ENCODE measurements at places on chromosomes 5 and 9.
A peak's percentile ranks its signal among the peaks of the same experiment; 100 is the strongest.

DNA sequence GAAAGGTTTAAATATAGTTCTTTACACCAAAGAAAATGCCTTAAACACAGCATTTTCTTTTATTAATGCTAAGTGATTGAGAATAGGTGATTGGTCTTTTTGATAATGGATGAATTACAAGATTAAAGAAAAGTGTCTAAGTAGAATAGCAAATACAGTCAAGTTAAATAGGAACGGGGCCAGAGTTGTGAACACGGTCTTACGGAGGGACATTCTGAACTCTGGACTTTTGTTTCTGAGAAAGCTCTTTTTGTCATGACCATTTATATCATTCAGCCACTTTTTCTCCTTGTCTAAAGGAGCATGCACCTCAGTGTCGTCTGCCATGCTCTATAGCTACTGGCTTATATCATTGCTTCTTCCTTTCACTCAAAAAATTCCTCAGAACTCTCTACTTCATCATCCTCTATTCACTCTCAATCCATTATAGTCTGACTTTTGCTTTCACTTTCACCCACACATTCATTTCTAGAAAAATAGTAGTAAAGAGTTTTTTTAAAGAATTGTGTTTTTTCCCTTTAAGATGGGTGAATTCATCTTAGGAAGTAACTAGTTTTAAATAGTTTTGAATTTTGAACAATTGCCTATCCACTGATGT lies 263.0 kb upstream of the FBXL7 start:
- DNase-seq = no peak

DNA sequence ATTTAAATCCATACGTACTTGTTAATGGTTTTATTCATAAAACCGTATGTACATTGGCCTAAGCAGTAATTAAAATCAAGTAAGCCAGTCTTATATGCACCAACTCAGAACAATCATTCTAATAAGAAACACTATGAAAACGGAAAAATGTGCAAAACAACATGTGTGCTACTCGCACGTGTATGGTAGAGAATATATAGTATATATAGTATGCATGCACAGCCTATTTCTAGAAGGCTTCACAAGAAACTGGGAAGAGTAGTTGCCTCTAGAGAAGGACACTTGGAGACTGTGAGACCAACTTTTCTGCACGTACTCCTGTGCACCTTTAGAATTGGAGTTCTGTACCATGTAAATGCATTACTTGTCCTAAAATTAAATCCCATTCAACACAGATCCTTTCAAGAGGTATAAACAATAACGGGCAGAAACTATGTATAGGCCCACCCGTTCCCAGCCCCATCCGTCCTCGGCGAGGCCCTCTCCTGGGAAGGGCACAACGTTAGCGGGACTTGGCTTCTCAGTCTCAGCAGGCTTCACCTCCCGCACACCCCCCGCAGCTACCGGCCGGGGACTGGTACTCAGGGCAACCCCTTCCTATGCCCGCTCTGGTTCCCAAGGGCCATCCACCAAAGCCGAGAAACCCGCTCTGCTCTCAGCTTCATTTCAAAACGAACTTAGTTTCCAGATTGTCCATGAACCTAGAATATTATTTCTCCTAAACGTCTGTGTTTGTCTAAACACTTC lies 2.0 kb downstream of the CDC14B start:
- DNase-seq = no peak

- no peak for DNase-seq
Measured at GRCh38 chr9:18319918-18320445, 154.0 kb upstream of the ADAMTSL1 start.

GRCh38 chr9:137759117-137759516 lies 118.5 kb upstream of the CACNA1B start:
- DNase-seq = no peak

GRCh38 chr9:123544007-123544827 lies 188.2 kb downstream of the CRB2 start:
- DNase-seq = peak; percentile 42

GRCh38 chr9:2496934-2497333 lies 124.7 kb upstream of the VLDLR start:
- DNase-seq = no peak

- no peak for DNase-seq
Measured at GRCh38 chr5:178765753-178766300, 35.4 kb upstream of the ZNF354A start.

- DNase-seq = peak; percentile 20
Measured at GRCh38 chr5:82287625-82288024, 9.5 kb upstream of the RPS23 start.

GRCh38 chr5:35442885-35443639 lies 174.6 kb upstream of the SPEF2 start:
- peak; percentile 43 for DNase-seq

DNA sequence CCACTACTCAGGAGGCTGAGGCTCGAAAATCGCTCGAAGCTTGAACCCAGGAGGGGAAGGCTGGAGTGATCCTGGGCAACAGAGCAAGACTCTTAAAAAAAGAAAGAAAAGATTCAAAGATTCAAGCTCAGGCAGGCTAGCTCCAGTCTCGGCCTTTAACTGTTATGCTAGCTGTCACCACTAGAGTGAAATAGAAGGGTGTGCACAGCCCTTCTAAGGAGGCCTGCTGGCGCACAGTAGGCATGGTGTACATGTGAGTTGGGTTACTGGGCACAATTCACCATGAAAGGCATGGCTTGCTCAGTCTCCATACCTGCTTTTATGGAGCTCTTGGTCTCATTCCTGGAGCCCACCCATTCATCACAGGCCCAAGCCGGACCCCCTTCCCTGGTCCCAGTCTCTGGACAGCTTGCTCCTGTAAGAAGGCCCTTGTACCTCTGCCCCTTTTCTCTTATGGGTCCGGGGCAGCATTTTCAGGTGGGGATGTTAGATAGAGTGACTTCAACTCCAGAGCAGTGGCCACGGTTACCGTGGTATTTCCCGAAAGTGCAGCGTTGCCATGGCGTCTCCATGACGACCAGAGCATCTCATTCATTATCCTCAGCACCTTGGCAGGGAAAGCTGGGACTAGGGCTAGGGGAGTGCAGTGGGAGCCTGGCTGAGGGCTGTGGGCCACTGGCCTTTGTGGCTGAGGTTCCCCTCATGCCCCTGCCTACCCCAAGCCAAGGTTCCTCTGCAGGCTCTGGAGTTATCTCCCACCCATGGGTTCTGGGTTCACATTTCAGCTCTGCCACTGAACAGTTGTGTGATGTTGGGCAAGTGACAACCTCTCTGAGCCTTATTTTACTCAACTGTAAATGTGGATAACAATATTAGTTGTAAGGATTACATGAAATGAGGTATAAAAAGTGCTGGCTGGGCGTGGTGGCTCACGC lies 5.7 kb downstream of the NDST1 start:
- no peak for DNase-seq

DNA sequence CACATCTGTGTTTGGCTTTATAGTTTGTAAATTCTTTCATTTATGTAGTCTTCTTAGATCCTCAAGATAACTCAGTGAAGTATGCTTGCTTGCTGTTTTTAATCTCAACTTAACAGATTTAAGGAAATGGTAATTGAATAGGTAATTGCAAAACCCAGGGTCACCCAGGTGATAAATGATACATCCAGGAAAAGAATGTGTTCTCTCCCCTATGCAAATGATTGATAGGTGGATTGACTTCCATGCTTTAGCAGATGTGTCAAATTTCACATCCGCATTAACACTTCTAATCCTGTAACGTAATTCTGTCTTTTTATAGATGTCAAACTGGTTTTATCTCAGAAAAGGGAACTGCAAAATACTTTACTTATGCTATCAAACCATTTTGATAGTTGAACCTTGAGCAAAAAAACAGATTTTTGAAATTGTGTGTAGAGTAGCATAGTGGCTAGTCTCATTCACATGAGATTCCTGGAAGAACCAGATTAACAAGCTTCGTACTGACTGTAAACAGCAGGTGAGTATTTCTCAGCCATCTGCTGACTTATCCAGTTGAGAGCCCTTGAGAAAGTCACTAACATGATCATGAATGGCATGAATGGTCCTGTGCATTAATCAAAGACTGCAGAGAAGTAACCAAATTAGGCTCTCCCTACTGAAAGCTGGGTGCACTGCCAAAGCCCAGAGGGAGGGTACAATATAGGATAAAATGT lies 86.7 kb upstream of the PAM start:
- no peak for DNase-seq

- no peak for DNase-seq
Measured at GRCh38 chr5:95191330-95191729, 93.6 kb downstream of the MCTP1 start.

- DNase-seq = peak; percentile 76
Measured at GRCh38 chr9:115208501-115208900, 90.5 kb upstream of the TNC start.

GRCh38 chr9:105712297-105712696 lies 18.0 kb downstream of the TMEM38B start:
- no peak for DNase-seq

DNA sequence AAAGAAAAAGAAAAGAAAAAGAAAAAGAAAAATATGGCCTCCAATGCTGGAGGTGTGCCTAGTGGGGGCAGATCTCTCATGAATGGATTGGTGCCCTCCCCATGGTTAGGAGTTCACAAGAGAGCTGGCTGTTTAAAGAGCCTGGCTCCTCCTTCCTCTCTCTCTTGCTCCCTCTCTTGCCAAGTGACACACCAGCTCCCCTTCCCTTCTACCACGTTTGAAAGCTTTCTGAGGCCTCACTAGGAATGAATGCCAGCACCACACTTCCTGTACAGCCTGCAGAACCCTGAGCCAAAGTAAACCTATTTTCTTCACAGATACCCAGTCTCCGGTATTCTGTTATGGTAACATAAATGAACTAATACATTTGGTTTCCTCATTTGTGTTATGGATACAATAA lies 14.4 kb upstream of the GALNT10 start:
- peak; percentile 73 for DNase-seq

DNA sequence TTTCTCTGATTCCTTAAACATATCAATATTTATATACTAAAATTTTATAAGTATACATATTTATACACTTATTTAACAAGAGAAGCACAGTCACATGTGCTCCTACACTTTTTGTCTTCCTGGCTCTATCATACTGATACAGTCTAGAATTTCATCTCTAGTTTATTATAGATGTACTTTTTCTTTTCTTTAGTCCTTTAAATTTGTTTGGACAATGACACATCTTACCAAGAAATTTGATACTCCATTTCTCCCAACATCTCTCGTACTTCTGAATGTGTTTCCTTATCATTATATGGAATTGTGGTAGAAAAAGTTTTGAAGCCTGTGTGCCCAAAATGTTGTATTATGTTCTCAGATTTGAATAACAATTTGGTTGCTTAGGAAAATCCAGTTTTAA lies 104.6 kb downstream of the DMRT2 start:
- peak; percentile 9 for DNase-seq

GRCh38 chr5:17897776-17898175 lies 263.5 kb downstream of the TAF11L14 start:
- no peak for DNase-seq

DNA sequence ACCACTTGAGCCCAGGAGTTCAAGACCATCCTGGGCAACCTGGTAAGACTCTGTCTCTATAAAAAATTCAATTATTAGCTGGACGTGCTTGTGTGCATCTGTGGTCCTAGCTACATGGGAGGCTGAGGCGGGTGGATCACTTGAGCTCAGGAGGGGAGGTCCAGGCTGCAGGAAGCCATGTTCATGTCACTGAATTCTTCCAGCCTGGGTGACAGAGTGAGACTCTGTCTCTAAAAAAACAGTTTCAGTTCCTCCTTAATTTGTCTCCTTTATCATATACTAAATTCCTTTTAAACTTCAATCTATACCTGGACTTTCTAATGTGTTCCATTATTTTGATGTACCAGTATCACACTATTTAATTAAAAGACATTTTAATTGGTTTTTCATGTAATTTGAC lies 422.2 kb upstream of the TLE4 start:
- DNase-seq = no peak

DNA sequence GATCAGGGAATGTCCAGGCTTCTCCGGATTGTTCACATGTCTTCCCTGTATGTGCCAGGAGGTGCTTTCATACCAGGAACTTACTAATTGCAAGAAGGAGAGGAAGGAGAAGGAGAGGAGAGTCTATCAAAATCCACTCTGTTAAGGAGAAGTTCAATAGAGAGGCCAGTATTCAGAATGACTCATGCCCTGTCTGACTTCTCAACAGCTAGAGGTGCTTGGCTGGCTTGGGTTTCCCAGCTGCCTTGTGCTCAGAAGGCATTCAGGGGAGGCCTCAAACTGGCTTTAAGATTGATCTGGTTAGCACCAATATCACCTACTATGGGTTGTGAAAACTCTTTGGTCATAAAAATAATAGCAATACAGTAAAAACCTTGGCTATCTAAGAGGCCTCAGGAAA lies 167.9 kb upstream of the GLRA1 start:
- peak; percentile 1 for DNase-seq

DNA sequence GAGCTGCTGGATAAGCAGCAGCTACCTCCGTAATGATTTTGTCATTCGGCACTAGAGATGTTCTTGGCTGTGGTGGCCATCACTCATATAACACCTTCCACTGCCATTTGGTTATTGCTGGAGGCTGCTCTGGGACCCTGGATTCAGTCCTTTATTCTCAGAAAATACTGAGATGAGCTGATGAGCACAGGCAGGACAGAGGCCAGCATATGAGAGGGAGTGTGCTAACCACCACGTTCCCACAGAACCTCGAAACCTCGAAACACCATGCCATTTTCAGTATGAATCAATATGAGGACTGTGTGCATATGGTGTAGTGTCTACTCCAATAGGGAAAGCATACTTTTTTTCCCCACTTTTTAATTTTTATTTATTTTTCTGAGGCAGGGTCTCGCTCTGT lies 56.6 kb downstream of the ADAM19 start:
- DNase-seq = no peak

- peak; percentile 8 for DNase-seq
Measured at GRCh38 chr9:32344551-32345182, 39.8 kb upstream of the ACO1 start.

GRCh38 chr5:139746691-139747582 lies 48.7 kb upstream of the PSD2 start:
- DNase-seq = peak; percentile 63

GRCh38 chr9:17490110-17490509 lies 88.8 kb upstream of the SH3GL2 start:
- no peak for DNase-seq

DNA sequence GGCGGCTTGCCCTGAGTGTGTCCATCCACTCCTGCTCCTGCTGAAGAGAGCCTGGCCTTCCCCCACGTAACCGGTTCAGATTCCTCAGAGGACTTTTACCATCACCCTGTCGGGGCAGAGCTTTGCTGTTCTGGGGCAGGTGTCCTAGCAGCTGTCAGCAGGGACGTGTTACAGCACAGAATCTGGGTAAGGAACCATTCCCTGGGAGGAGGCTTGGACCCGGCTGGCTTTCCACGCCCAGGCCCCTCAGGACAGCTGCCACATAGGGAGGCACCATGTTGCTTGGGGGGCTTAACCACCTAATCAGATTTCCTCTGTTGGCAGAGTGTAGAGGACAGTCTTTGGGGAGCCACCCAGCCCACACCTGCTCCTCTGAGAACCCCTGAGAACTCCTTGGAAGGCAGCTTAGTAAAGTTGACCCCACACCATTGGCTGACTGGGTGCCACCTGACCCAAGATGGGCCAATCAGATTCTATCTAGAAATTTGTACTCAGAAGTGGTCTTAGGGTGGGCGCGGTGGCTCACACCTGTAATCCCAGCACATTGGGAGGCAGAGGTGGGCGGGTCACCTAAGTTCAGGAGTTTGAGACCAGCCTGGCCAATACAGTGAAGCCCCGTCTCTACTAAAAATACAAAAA lies 23.3 kb upstream of the EEIG1 start:
- no peak for DNase-seq

GRCh38 chr9:33187519-33188218 lies 20.5 kb upstream of the B4GALT1 start:
- DNase-seq = peak; percentile 77

Measured in fibroblast of skin of back (primary cell).